ENCODE measurements at places on chromosomes 2 and 18.

DNA sequence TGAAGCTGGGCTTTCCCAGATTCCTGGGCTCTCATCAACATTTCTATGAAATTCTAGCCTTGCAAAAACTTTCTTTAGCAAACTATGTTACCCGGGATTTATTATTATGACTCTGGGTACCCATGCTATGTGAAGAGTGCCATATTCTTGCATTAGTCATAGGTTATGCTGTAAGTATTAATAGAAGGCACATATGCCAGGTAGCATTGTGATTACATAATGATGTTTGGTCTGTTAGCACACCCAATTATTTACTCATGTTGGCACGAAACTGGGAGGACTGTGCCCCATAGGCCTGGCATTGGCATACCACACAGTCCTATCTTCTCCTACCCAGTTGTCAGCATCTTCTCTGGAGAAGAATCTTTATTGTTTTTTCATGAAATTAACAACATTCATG, 171.0 kb downstream of the SLC4A3 start:
- no peak for DNase-seq

DNA sequence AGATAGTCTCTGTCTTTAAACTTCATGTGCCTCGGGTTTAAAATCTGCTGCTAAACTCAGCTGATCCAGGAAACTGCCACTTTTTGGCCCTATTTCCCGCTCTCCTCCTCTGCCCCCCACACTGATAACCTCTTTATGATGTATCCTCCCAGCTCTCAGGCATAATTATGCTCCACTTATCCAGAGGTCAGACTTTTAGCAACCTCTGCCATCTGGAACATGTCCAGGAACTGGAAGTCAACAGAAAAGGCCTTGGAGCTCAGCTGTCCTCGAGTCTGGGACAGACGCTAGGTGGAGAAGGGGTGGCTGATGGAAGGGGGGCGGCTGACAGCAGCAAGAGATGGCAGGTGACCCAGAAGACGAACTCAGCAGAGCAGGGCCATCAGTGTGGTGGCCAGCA, 41.2 kb downstream of the ASAP2 start:
- DNase-seq: no peak

- no peak for DNase-seq
These were observed 14.7 kb upstream of the IKZF2 start for GRCh38 chr2:213166109-213166508.

DNA sequence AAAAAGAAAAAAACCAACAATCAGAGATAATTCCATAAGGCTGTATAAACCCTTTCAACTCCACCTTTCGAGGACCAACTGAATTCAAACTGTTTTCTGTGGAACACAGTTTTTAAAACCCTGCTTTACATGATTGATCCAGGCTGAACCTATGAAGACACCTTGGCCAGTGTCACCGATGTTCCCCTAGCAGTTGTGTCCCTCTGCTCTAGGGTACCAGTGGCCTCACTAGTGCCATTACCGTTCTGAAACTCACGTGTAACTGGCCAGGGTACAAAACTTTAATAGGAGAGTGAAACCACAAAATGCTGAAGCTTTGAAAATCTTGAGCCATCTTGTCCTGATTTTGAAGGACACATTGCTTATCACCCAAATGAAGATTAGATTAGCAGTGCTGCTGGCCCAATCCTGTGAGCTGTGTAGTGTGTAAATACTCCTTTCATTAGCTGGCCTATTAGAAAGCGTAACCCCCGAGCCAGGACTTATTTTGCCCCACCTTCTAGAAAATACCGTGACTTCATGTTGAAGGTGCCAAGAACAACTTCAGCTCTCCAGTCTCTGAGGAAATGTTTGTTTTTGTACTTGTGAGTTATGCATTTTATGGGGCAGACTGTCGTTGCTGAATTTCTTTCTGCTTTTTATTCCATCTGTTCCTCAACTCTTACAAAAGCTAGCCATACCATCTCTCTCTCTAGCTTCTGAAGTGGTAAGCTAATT, 147.8 kb upstream of the MAP3K20 start:
- no peak for DNase-seq

GRCh38 chr2:197613509-197613987, 61.8 kb downstream of the RFTN2 start:
- no peak for DNase-seq

GRCh38 chr2:127124426-127124825, 17.5 kb upstream of the BIN1 start:
- no peak for DNase-seq

- no peak for DNase-seq
These were observed 193.1 kb downstream of the SH3RF3 start for GRCh38 chr2:109322111-109322510.

DNA sequence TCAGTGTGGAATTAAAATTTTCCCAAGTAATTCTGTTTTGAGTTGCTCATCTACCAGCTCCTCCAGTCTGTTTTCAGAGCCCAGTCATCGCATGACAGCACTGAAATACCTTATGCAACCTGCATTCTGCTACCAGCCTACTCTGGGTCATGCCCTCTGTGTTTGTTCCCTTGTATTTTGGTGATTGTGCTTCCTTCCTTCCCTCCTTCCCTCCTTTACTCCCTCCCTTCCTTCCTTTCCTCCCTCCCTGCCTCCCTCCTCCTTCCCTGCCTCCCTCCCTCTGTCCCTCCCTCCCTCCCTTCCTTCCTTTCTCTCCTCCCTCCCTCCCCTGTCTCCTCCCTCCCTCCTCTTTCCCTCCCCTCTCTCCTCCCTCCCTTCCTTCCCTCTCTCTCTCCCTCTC, 289.6 kb downstream of the CDH2 start:
- DNase-seq: no peak

DNA sequence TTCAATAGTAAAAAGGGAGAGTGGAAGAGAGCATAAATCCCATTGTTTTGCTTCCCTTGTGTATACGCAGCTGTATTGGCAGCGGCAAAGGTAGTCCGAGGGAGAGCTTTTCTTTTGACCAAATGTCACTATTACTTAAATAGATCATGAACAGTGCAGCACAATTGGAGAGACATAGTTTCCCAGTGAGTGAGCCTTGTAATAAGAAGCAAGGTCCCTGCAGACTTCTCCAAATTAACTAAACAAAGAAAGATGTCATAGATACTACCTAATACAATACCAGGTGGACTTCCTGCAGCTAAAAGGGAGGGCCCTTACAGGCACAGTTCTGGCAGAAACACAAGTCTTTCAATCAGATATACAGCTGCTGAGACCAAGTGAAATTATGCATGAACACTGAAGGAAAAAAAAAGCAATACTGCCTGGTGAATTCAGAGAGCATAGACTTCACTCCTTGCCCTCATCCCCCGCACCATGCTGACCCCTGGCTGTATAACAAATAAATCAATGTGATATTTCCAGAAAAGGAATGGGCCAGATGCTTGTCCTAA, 404.7 kb upstream of the CDH2 start:
- DNase-seq: no peak

GRCh38 chr2:136233298-136233697, 115.3 kb upstream of the CXCR4 start:
- DNase-seq: no peak

DNA sequence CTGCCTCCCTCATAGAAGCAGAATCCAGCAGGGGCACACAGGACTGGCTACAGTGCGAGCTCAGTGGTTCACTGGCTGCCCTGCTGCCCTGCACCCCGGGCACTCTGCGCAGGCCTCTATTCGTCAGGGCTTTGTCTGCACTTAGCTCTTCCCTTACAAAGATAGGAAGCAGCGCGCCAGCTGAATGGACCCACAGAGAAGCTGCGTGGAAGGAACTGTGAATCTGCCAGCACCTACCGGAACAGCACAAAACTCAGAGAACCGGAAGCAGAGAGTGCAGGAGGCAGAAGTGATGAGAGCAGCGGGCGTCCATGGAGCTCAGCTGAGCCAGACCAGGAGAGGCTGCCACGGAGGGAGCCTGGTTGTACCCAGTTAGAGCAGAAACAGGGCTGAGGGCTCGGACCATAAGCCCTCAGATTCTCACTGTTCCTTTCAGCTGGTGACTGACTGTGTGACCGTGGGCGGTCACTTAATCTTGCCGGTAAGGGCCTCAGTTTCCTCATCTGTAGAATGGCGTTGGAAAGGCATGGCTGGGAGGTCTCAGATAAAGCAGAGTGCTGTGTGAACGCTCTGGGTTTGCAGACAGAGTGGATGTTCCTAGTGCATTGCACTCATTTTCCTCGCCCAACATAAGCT, 23.1 kb upstream of the SLC66A3 start:
- DNase-seq: no peak

DNA sequence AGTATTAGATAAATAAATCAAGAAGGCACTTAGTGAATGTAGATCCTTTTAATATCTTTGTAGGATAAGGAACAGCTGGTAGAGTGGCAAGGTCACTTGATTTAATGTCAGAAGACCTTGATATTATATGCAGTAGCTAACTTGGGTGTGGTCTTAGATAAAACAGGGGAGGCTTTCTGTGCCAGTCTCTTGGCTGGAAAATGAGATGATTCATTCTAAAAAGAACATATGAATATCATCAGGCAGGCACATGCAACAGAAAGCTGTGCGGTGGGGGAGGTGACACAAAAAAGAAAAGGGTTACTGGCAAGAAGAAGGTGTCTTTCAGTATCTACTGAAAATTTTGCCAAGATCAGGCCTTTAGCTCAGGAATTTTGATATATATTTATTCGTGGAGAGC, 931.7 kb upstream of the CELF4 start:
- no peak for DNase-seq

- DNase-seq: peak; percentile 32
These were observed 37.2 kb downstream of the CREG2 start for GRCh38 chr2:101349893-101350662.

- no peak for DNase-seq
These were observed 92.0 kb downstream of the LTBP1 start for GRCh38 chr2:33038799-33039198.

- DNase-seq: no peak
These were observed 34.3 kb downstream of the MSH2 start for GRCh38 chr2:47437287-47437686.

- no peak for DNase-seq
These were observed 86.0 kb downstream of the RHOB start for GRCh38 chr2:20532634-20533437.

DNA sequence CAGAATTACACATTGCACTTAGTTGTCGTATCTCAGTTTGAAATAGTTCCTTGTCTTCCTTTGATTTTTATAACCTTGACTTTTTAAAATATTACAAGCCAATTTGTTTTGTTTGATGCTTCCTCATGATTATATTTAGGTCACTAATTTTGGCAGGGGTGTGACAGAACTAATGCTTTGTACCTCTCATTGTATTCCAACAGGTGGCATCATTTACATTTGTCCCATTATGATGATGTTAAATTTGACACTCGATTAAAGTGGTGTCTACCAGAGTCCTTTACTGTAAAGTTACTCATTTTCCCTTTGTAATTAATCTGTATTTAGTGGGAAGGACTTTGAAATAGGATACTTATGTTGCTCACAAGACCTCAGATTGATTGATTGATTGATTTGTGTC, 21.5 kb upstream of the MFSD2B start:
- DNase-seq: no peak

GRCh38 chr2:171436307-171436706, 2.3 kb downstream of the DCAF17 start:
- DNase-seq: no peak

- no peak for DNase-seq
These were observed 17.3 kb downstream of the PHLPP1 start for GRCh38 chr18:62732617-62733016.

GRCh38 chr2:207516206-207516605, 13.6 kb upstream of the CREB1 start:
- no peak for DNase-seq

DNA sequence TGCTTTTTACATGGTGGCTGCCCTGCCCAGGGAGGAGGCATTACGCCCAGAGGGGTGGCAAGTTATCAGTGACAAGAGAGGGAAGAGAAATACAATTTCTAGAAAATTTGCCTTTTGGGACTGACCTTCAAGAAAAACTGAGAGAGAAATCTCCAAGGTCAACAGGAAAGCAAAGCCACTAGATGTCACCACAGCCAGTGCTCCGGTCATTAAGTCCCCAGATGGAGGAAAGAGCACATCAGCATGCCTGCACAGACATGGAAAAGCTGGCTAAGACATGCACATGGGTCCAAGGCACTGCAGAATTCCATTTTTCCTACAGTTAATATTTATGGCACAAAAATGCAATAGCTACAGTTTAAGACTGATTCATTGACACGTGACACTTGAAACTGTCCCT, 21.0 kb downstream of the FHL2 start:
- DNase-seq: no peak

DNA sequence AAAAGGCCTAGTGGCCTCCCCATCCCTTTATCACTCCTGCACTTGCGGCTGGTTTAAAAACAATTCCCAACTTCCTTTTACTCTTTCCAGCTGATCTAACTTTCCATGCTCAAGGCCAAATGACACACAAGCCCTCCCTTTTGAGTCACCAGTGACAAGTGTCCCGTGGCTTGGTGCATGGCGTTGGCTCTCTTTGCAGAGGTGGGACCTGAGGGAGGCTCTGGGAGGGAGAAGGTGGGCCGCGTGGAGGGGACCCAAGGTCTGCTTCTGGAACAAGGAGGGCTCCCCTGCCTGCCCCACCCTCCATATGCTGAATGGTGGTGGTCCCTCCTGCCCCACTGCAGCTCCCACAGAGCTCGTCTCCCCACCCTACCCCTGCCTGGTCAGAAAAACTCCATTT, 30.8 kb upstream of the HPCAL1 start:
- DNase-seq: no peak

DNA sequence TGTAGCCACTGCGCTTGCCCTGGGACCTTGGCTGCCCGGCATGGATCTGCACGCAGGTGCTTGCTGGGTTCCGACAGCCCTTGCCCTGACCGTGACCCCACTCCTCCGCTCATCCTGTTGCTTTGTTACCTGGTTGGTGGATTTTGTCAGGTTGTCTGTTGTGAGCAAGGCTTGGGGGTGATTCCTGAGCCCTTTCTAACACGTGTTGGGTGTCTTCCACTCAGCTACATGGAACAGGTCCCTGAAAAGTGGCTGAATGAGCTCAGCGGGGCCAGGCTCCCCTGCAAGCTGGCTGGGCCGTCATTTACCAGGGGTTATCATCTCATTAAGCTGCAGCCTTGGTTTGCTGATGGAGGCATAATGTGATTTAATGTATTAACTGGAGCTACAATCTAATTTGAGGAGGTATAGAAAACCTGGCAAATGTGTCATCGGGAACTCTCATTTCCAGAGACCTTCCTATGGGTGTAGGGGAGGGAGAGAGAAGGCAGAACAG, 24.6 kb downstream of the RAMP1 start:
- DNase-seq: no peak

GRCh38 chr2:45132551-45132950, 123.3 kb upstream of the SIX2 start:
- DNase-seq: no peak

DNA sequence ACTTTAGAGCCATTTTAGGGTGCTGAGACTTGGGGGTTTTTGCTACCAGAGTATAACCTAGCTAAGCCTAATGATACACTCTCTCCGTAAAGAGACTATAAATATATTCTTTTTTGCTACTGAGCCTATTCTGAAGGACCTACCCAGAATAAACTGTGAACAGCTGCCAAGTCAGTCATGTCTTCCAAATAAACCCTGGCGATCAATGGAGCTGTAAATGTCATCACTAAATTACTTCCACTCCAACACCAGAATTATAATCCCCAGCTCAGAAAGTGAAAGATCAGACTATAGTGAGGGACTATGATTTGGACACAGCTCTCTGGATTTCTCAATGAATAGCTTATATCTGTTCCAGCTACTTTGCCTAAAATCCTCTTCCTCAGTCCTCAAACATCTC, 178.9 kb downstream of the METTL4 start:
- DNase-seq: no peak

- no peak for DNase-seq
These were observed 215.3 kb upstream of the CDH19 start for GRCh38 chr18:66819235-66819634.

GRCh38 chr18:72376256-72376655, 167.9 kb downstream of the CBLN2 start:
- DNase-seq: no peak

All from DND-41 (cell line).